ENCODE measurements at places on chromosomes 7 and 10.

GRCh38 chr7:113809581-113809980 is 109.2 kb downstream of the PPP1R3A start:
- no peak for DNase-seq

DNA sequence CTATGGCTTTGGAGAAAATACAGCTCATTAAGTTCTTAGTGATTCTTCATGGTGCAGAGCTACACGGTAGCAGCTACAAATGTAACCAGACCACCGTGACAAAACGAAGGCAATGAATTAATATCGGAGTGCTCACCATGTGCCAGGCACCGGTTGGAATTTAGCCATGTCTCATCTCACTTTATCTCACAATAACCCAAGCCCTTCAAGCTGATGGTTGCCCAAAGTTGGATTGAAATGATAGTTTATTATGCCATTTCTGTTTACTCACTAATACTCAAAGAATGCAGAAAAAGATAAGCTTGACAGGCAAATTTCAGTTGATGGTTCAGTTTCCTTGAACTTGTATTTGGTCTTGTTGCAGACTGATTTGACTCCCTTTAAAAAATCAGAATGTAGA is 312.6 kb downstream of the SKIDA1 start:
- no peak for DNase-seq

- DNase-seq = no peak
Measured at GRCh38 chr7:100208911-100209408, 10.8 kb upstream of the PVRIG start.

GRCh38 chr7:28685644-28686417 is 272.3 kb downstream of the TRIL start:
- DNase-seq = no peak

- no peak for DNase-seq
Measured at GRCh38 chr10:63642808-63643207, 121.6 kb downstream of the REEP3 start.

Measured in stimulated activated CD8-positive, alpha-beta memory T cell treated with anti-CD3 and anti-CD28 coated beads, Interleukin-4, amount 100 ng/mL, for 4 hours (primary cell).